ENCODE measurements at places on chromosomes 16 and 17.

DNA sequence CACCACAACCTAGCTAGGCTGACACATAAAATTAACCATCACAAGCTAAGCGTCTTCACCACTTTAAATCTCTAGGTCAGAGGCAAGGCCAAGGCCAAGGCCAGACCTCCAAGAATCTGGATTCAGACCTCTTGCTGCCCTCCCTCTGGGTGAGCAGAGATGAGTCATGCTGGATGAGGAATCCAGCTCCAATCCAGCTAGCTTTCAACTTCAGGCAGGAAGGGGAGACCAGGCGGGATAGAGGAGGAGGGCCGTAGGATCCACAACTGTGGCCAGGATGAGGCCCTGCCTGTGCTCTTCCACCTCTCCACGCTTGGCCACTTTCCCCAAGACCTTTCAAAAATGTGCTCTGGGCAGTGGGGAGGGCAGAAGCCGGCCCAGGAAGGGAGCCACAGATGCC lies 14.7 kb downstream of the LRRC75A start:
- no peak for DNase-seq

GRCh38 chr17:29567554-29568330 lies 759 bp upstream of the TP53I13 start:
- peak; percentile 80 for DNase-seq

DNA sequence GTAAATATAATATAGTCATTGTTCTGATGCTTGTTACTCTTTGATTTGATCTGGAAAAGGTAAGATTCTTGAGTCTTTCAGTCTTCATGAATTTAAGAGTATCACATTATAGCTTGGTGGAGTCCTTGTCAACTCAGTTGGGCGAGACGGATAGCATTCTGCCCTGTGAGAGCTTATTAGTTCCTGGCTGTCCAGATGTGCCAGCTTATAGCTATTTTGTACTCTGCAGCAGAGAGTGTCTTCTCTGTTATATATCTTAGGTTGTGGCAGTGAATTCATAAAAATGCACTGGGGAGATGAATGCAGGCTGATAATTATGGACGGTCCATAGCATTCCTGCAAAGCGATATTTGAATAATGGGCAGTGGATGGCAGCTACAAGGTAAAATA lies 51.0 kb upstream of the CRISPLD2 start:
- DNase-seq, result no peak

DNA sequence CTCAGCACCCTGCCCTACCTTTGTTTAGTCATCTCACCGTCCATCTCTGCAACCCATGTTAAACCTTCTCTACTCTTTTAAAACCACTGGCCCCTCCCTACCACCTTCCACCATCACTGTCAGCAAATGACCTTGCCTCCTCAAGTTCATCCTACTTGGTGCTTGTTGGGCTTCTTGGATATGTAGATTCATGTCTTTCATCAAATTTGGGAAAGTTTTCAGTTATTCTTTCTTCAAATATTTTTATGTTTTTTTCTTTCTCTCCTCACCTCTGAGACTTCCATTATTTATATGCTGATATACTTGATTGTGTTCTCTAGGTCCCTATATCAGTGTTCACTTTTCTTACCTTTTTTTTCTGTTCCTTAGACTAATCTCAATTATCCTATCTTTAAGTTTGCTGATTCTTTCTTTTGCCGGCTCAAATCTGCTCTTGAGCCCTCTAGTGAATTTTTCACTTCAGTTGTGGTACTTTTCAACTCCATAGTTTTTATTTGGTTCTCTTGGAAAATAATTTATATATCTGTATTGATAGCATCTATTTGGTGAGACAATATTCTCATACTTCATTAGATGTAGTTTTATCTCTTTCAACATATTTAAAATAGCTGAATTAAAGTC lies 28.7 kb upstream of the ALDH3A2 start:
- DNase-seq, result no peak

GRCh38 chr17:83193336-83194185 lies 114.2 kb downstream of the METRNL start:
- DNase-seq, result no peak

DNA sequence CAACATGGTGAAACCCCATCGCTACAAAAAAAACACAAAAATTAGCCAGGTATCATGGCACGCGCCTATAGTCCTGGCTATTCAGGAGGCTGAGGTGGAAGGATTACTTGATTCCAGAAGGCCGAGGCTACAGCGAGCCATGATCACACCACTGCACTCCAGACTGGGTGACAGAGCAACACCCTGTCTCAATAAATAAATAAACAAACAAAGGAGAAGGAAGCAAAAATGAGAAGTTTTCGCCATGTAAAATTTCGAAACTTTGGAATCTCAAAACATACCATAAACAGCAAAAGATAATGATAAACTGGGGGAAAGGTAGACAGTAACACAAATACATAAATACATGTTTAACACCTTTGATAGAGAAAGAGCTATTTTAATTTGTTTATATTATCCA lies 130.9 kb downstream of the ZFHX3 start:
- DNase-seq, result no peak

GRCh38 chr17:42365136-42365535 lies 23.1 kb downstream of the STAT3 start:
- no peak for DNase-seq

GRCh38 chr16:10576390-10577304 lies 3.8 kb downstream of the EMP2 start:
- DNase-seq, result no peak

All from CD4-positive, alpha-beta memory T cell (primary cell).